ENCODE measurements at places on chromosomes 3 and 15.

- DNase-seq, result no peak
Observed at GRCh38 chr3:53102601-53103147, 27.6 kb downstream of the RFT1 start.

DNA sequence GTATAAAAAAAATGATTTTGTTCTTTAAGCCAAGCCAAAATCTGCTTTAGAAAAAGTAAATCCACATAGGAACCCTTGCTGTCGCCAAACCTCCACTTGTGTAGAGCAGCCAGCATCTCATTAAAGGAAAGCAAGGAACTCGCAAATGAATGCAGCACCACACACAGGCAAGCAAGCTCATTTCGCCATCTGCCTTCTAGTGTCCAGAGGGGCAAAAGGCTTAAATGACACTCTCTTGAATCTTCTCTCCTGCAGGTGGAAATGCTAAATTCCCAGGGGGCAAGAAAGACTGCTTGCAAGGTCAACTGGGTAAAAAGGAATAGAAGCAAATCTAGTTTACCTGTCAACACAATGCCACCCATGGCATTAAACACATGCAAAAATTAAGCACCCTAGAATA, 2.4 kb downstream of the MB21D2 start:
- DNase-seq, result peak; percentile 63

DNA sequence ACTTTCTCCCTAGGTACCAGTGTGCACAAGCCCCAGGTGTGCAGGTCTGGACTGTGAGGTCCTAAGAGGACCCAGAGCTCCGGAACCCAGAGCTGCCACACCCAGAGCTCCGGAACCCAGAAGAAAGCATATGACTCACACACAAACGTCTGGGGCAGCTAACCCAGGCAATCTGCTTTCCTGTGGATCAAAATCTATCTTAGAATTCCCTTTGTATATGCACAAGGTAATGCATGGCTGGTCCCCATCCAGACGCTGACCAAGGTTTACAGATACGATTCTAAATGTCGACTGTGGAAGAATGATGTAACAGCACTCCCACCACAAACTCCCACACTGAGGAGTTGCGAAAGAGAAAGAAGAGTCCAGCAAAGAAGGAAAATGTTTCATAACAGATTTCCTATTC, 15.7 kb downstream of the KCNMB2 start:
- no peak for DNase-seq

DNA sequence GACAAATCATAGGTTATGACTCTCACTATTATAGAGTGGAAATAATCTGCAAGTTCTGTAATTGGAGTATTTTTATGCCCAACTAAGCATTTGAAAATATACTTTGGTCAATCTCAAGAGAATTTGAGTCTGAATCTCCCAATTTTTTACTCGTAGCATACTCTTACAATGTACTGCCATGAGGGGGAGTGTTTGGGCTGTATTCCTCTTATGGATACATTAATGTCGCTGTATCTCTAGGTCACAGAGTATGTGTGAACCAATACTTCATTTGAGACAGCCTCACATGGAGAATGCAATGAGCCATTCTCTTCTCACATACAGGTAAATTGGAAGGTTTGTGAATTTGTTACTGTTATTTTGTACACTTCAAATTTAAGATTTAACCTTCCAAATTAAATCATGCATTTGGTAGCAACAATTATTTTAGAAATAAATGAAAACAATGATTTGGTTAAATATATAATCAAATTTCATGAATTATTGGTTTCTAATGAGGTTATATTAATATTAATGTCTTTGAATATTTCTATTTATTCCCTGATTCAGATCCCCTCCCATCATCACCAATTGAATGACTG, 5.5 kb upstream of the CD200 start:
- DNase-seq, result peak; percentile 66

DNA sequence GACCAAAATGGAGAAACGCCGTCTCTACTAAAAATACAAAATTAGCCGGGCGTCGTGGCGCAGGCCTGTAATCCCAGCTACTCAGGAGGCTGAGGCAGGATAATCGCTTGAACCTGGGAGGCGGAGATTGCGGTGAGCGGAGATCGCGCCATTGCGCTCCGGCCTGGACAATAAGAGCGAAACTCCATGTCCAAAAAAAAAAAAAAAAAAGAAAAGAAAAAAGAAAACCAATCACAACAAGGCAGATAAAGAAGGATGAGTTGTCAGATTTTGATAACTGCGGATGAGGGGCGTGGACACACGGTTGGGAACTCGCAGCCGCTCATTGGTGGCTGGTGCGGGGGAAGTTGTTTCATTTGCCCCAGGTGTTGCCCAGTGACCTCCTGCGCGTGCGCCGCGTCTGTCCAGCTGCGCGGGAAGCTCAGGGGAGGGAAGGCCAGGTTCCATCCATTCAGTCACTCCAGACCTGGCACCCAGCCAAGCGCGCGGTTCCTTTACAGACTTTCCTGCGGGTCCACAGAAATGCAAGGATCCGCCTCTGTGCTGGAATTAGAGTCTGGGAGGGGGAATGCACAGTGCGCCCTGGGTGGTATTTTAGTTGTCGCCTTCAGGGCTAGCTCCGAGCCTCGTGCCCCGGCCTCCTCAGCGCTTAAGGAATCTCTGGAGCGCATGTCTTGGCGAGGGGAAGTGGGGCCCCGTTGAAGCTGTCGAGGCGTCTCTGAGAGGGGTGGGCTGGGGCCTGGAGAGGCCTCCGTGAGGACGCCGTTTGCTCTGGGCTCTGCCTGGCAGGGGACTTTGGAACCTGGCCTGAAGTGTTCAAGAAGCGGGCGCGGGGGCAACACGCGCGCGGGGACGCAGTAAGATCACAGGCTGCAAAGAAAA, 708 bp upstream of the GCHFR start:
- DNase-seq, result peak; percentile 91

GRCh38 chr3:42803414-42804105, 730 bp downstream of the HIGD1A start:
- DNase-seq, result peak; percentile 43
